Inflammatory macrophage treated with lipopolysaccharide for 4 hours (primary cell): ENCODE measurements at places on chromosomes 1 and 21.

GRCh38 chr1:51192213-51192843 lies 43.7 kb upstream of the RNF11 start:
- DNase-seq, result peak; percentile 70

DNA sequence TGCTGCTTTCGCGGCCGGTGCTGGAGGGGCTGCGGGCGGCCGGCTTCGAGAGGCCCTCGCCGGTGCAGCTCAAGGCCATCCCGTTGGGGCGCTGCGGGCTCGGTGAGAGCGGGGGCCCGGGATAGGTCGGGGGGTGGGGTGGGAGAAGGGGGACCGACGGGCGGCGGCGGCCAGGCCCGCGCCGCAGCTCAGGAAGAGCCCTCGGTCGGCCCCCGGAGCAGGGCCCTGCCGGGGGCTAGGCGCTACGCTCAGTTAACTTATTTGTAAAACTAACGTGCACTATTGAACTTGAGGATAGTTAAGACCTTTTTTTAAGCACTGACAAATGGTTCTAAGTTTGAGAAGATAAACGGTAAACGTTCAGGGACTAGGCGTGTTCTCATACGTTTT lies 418 bp downstream of the DDX20 start:
- no peak for DNase-seq

GRCh38 chr1:181089676-181090544 lies 1.4 kb downstream of the IER5 start:
- DNase-seq, result peak; percentile 95

- DNase-seq, result no peak
Measured at GRCh38 chr1:1119272-1119890, 3.5 kb upstream of the C1orf159 start.

GRCh38 chr1:20978413-20978812 lies 191.3 kb upstream of the HP1BP3 start:
- DNase-seq, result no peak

- DNase-seq, result no peak
Measured at GRCh38 chr1:10685196-10685807, 111.1 kb downstream of the CASZ1 start.

DNA sequence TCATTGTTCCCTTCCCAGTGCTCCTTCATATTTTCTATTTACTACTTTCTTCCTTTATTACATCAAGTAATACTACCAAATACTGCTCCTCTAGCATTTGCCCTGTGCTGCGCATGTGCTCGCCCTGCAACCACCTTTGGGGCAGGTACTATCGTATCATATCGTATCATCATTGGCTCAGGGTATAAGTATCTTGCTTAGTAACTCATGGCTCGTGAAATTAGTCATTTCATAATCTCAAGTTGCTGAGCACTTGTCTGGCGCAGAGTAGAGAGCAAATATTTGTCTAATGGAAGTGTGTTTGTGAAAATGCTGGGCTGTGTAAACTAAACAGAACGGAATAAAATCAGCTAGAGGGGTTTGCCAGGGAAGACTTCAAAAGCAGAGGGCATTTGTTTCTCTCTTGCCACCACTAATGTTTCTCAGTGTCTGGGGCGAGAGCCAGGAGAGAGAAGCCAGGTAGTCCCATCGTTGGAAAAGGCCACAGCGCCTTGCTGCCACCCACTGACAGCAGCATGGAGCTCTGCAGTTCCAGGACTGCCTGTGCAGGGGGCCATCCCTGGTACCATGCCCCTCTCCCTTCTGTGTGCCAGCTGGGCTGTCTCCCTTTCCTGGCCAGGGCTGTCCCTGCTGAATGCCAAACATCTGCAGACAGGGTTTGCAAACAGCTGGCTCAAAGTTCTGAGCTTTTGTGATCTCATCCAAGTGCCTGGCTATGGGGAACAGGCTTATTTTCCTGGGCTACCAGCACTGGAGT lies 20.0 kb upstream of the CPT2 start:
- DNase-seq, result no peak

DNA sequence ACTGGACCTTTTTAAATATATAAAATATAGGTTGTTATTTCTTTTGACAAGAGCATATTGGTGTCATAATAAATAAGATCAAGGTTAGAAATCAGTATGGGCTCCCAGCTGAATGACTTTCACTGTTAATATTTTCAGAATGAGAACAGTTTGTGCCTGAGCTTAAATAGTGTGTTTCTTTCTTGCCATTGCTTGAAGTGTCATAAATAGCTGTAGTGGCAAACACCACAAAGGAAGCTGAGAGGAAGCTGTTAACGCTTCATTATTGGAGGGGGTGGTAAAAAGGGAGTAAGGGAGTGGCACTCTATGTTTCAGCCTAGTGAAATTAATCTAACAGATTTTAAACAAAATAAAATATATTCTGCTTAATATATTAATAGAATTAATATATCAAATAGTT lies 1089.8 kb upstream of the NCAM2 start:
- DNase-seq, result no peak

- DNase-seq, result no peak
Measured at GRCh38 chr21:25960402-25960801, 210.2 kb downstream of the APP start.

- DNase-seq, result no peak
Measured at GRCh38 chr1:30609999-30610345, 113.4 kb downstream of the MATN1 start.

- no peak for DNase-seq
Measured at GRCh38 chr21:24826822-24827221, 780.5 kb downstream of the MRPL39 start.

DNA sequence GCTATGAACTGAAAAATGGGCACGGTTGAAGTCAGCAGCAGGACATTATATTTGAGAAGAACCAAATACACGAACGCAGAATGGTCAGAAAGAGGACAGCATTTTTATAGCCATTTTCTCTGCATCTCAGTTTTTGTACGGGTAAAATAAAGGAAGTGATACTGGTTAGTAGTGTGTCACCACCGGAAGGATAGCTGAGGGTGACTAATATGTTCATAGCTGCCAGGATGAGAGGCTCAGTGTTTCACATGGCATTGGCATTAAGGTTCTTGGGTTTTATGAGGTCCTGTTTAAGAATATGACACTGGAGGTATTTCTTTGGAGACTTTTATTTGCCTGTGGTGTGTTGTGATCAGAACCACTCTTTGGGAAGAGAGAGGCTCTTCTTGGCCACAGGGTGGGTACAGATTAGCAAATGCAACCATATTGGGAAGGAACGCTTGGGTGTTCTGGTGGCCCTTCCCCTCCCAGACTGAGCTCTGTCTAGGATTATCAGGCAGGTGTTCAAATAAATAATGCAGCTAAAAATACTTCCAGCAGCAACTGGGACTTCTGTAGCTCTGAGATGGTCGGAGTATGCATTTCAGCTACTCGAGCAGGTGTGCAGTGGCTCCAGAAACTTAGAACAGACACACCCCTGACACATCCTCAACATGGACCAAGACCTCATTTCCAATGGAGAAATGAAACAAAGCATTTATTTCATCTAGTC lies 158.2 kb downstream of the PBX1 start:
- DNase-seq, result peak; percentile 89

GRCh38 chr1:44412601-44413000 lies 7.5 kb downstream of the RNF220 start:
- no peak for DNase-seq
